ENCODE measurements at places on chromosomes 3 and 15. TPM values are rescaled to one million over a fixed set of nuclear protein-coding genes. Genes with fewer than 3 reads are reported as not detected.

The FBXW12 gene
- 0.33 TPM for polyA plus RNA-seq

The IFRD2 gene
- polyA plus RNA-seq, result 35.0 TPM

The KCNMB2 gene
- polyA plus RNA-seq, result 33.9 TPM

The CCDC71 gene
- polyA plus RNA-seq, result 24.5 TPM

The LSMEM2 gene
- 0.54 TPM for polyA plus RNA-seq

The PLSCR2 gene
- polyA plus RNA-seq, result 1.00 TPM

The PLSCR5 gene
- polyA plus RNA-seq, result not detected

The CBLB gene
- 45.0 TPM for polyA plus RNA-seq

The ZNF385D gene
- 10.2 TPM for polyA plus RNA-seq

The SPESP1 gene
- 6.7 TPM for polyA plus RNA-seq

The SEMA5B gene
- 25.6 TPM for polyA plus RNA-seq

The RBPMS2 gene
- polyA plus RNA-seq, result 10.4 TPM

The AP3B2 gene
- 1.9 TPM for polyA plus RNA-seq

The CX3CR1 gene
- polyA plus RNA-seq, result 4.8 TPM

The C3orf49 gene
- polyA plus RNA-seq, result 0.40 TPM

The CLDN11 gene
- 224 TPM for polyA plus RNA-seq

The CNTN3 gene
- 5.8 TPM for polyA plus RNA-seq

The ITIH4 gene
- 7.0 TPM for polyA plus RNA-seq

The ALDH1L1 gene
- polyA plus RNA-seq, result 39.2 TPM

The GALNT15 gene
- 2.4 TPM for polyA plus RNA-seq

The LRRC15 gene
- polyA plus RNA-seq, result 0.06 TPM

The THSD4 gene
- polyA plus RNA-seq, result 33.2 TPM

The TRAT1 gene
- 0.12 TPM for polyA plus RNA-seq

The TMEM40 gene
- 1.9 TPM for polyA plus RNA-seq

The LRRC2 gene
- 2.3 TPM for polyA plus RNA-seq

The GATA2 gene
- 28.4 TPM for polyA plus RNA-seq

The CPEB1 gene
- 2.2 TPM for polyA plus RNA-seq

The PPP1R14D gene
- 0.22 TPM for polyA plus RNA-seq

The GXYLT2 gene
- polyA plus RNA-seq, result 11.1 TPM

The CORO2B gene
- 20.4 TPM for polyA plus RNA-seq

The TNK2 gene
- 18.8 TPM for polyA plus RNA-seq

The TMC3 gene
- polyA plus RNA-seq, result 0.10 TPM

The SUCNR1 gene
- polyA plus RNA-seq, result 7.6 TPM

The PKM gene
- polyA plus RNA-seq, result 681 TPM

The EOMES gene
- polyA plus RNA-seq, result 0.13 TPM

The ROBO1 gene
- polyA plus RNA-seq, result 115 TPM

The DOCK3 gene
- polyA plus RNA-seq, result 0.88 TPM

The FOXB1 gene
- 0.08 TPM for polyA plus RNA-seq

The GAP43 gene
- polyA plus RNA-seq, result 0.37 TPM

The MYLK gene
- 187 TPM for polyA plus RNA-seq

The GNAT1 gene
- polyA plus RNA-seq, result not detected

The GHSR gene
- polyA plus RNA-seq, result not detected

The MST1R gene
- 1.6 TPM for polyA plus RNA-seq

The ZNF80 gene
- polyA plus RNA-seq, result not detected

The RETNLB gene
- not detected for polyA plus RNA-seq

The TMEM158 gene
- polyA plus RNA-seq, result 5.3 TPM

The MLF1 gene
- polyA plus RNA-seq, result 66.4 TPM

The SEMA3G gene
- polyA plus RNA-seq, result 27.2 TPM

The GPR87 gene
- 0.10 TPM for polyA plus RNA-seq

The RASGRF1 gene
- 0.82 TPM for polyA plus RNA-seq

The DPPA2 gene
- 0.76 TPM for polyA plus RNA-seq

The TMEM87A gene
- polyA plus RNA-seq, result 60.9 TPM

The CCDC54 gene
- polyA plus RNA-seq, result 0.25 TPM

The TMEM207 gene
- 22.3 TPM for polyA plus RNA-seq

The ACKR4 gene
- polyA plus RNA-seq, result 1.7 TPM

The TTC21A gene
- 7.3 TPM for polyA plus RNA-seq

The MYRIP gene
- polyA plus RNA-seq, result 2.5 TPM

The ANKRD34C gene
- polyA plus RNA-seq, result 0.14 TPM

All from right renal cortex interstitium (tissue), 3 donors.